ENCODE measurements at places on chromosomes 1 and 21.

GRCh38 chr1:202794051-202794740, 14.0 kb downstream of the KDM5B start:
- DNase-seq, result no peak

GRCh38 chr1:78475888-78476610, 14.7 kb upstream of the PTGFR start:
- no peak for DNase-seq

DNA sequence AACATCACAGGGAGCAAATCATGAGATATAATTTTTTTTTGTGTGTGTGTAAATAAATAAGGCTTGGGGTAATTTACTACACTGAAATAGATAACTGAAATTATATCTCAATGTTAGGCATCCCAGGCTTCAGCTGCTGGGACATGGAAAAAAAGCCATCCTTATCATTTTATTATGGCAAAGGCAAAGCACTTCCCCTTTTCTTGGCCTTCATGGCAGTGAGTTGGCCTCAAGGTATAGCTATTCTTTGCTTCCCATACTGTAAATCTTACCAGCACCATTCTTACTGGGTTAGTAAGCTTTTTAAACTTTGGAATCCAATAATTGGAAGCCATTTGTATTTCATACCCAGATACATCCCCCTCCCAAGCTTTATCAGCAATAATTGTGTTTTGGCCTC, 29.0 kb downstream of the RBM11 start:
- DNase-seq, result no peak

DNA sequence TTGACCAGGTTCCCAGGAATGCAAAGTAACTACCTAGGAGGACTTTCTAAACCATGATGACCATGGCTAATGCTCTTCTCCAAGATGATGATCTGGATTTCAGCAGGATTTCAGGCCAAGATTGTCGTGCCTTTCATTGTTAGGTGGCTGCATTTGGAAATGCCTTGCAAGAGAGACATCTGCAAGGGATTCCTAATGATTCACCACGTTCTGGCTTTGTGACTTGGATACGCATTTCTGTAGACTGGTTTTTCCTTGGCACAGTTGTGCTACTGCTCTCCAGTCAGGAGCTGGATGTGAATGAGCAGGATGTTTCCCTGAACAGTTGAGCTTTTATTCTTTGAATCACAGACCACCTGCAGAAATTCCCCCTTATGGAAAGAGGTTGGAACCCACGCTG, 212.4 kb downstream of the BACH1 start:
- no peak for DNase-seq

DNA sequence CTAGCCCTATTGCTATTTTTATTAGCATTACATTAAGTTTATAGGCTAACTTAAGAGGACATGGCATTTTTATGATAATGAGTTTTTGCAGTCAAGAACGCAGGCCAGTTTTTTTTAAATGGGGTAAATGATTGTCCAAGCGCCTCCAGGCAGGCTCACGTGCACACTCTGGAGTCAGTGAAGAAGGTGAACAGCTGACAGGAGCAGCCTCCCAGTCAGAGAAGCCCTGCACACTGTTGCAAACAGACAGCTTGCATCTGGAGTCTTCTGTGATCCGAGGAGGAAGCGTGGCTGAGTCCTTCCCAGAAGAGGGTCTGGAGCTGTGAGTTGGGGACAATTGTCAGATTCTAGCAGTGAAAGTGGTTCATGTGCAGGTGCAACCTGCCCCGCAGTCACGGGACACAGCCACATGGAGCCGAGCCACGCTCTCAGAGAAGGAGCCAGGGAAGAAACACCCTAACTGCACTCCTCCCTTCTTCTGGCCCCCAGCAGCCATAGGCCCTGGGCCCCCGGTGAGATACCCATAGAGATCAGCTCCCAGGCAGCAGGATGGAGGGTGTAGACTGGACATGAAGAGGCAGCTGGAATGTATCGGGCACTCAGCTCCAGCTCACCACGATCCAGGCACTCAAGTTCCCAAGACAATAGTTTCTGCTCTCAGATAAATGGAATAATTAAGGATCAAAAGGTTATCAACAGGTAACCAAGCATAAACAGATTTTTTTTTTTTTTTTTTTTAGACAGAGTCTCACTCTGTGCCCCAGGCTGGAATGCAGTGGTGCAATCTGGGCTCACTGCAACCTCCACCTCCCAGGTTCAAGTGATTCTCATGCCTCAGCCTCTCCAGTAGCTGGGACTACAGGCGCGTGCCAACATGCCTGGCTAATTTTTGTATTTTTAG, 26.4 kb downstream of the CAPN2 start:
- DNase-seq, result no peak

- DNase-seq, result no peak
These were observed 83.6 kb downstream of the LRRC8D start for GRCh38 chr1:89904219-89904980.

DNA sequence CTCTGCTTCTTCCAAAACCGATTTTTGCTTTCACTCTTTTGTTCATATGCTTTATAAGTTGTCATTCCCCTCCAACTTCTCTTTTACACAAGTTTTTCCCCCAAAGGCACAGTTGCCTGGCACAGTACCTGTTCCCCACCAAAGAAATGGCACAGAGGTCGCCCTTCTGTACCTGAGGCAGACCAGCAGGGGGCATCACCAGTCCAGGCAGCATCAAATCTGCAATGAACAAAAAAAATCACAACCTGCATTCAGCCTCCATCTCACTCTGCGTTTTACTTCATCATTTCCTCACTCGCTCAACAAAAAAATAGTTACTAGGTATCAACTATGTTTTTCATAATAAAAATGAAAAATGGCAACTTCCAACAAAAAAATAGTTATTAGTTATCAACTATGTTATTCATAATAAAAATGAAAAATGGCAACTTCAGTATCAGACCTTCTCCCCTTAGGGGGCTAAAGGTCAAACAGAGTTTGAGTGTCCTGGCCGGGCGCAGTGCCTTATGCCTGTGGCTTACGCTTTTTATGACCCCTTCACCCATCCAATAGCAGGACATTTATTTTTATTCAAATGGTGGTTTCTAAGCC, 4.1 kb downstream of the EIF2D start:
- no peak for DNase-seq

DNA sequence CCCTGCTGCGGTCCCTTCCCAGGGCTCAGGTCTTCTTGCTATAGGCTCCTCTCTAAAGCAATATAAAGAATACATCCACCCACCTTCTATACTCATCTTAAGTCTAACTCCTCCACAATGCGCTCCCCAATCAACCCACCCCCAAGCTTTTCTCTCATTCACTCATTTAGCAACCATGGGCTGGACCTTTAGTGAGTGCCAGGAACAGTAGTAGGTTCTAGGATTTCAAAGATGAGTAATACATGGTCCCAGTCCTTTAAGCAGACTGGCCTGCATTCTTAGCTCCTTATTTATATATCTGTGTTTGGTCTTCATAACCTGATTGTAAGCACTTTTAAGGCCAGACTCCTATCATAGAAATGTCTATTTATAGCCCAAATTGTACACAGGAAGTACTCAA, 5.9 kb downstream of the CAMK1G start:
- DNase-seq, result no peak

GRCh38 chr1:185400052-185400451, 83.0 kb upstream of the IVNS1ABP start:
- DNase-seq, result peak; percentile 17
